Activated CD8-positive, alpha-beta T cell treated with anti-CD3 and anti-CD28 coated beads for 36 hours (primary cell): ENCODE measurements at places on chromosomes 12 and 14.

DNA sequence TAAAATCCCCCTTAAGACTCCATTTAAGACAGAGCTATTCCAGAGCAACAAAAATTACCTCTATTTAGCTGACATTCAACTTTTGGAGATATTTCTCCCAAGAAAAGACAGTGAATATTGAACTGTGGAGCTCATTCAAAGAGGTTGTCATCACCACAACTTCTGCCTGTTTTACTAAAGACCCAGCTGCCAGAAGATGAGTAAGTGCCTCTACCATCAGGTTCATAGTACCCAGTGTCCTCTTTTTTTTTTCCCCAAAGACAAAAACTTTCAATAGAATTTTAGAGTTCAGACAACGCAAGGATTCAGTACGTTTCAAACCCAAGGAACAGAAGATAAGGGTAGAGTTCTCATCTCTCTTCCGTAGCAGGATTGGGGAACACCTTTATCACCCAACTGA lies 461.3 kb downstream of the BCAT1 start:
- no peak for DNase-seq

DNA sequence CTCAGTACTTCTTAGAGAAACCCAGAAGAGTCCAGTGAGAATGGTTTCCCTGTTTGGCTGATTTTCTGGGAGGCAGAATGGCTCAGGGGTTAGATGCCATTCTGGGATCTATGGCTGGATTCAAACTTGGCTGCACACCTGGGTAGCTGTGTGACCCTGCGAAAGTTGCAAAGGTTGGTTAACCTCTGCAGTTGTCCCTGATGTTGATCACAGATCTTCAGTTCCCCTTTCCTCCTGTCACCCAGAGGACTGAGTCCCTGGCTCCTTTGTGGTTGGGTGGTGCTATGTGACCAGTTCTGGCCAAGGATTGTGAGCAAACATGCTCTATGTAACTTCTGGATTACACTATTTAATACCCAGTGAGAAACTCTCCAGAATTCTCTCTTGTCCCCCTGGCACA lies 418.0 kb downstream of the RGS6 start:
- no peak for DNase-seq

GRCh38 chr12:32647275-32647674 lies 31.8 kb upstream of the DNM1L start:
- no peak for DNase-seq

DNA sequence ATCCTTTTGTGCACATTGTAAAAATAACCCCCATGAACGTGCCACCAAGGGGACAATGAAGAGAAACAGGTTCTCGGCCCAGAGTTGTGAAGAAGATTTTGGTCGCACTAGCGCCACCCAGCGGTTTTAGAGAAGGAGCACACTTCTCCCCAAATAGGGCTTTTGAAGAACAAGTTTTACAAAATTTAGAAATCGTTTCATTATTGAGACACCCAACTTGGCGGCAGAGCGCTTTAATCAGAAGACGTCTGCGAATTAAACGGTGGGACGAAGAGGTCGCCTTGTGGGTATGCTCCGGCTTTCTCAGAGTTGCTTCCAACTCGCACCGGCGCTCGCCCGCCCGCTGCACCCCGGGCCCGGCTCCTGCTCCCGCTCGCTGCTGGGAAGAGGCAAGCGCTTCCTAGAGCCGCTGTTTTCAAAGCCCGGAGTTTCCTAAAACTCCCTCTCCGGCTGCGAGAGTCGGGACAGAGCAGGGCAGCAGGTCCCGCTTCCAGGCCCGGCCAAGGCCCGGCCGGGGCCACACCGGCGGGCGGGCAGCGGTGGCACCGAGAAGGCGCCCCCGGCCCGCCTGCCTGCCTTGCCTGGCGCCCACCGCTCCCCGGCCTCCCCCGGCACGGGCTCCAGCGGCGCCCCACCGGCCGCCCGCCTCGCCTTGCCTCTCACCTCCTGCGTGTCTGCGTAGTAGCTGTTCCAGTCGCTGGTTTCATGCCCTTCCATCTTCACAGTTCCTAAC lies 645 bp downstream of the FOXA1 start:
- DNase-seq: peak; percentile 61

- no peak for DNase-seq
Measured at GRCh38 chr12:29639893-29640495, 142.5 kb upstream of the OVCH1 start.

GRCh38 chr12:113348849-113349536 lies 9.4 kb upstream of the PLBD2 start:
- no peak for DNase-seq

- DNase-seq: no peak
Measured at GRCh38 chr12:49293056-49293956, 1.6 kb upstream of the PRPH start.

DNA sequence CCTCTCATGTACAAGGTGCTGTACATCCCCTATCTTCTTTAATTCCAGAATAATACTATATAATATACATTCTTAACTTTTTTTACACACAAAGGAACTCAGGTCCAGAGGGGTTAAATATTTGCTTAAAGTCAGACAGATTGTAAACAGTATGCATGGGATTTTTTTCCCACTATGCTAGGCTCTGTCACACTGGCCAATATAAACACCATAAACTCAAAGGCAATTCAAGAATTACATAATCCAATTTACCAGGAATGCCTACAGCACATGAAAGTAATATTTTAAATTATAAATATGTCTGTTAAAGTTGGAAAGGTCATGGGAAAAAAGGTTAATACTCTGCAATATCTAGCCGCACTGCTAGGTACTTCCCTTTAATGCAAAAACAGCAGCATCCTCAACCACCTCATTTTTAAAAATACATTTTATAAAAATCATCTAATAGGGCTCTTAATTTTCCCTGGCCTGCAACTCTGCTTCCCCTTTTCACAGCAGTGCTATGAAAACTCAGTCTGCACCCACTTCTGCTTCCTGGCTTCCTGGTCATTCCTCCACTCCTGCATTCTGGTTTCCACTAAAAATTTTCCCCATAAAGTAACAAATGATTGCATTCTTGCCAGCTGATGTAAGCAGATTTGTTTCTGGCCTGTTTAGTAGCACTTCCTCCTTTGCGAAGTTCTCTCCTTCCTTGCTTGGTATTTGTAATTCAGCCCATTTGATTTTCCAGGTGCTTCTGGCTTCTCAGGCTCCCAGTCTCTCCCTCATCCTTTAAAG lies 128.1 kb downstream of the ITPR2 start:
- DNase-seq: no peak

DNA sequence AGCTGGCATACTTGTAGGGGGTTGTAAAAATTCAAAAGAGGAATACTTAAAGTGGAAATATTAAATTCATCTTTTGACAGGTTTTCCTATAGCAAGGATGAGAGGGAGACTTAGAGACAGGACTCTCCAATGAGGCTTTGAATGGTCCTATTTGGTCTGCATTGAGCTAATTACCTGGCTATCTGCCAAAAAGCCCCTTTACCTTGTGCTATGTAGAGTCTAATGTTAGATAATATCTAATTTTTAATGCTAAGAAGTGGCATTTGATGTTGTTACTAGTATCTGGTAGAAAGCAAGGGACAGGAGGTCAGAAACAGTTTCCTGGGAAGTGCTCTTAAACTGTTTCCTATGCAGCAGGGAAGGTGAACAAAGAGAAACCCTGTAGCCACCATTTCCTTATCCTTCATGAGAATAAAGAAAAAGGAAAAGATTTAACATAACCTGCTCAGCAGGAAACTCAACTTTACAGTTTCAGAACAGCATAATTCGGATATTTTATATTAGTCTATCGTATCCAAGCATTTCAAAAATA lies 550.0 kb downstream of the SOX5 start:
- DNase-seq: no peak

DNA sequence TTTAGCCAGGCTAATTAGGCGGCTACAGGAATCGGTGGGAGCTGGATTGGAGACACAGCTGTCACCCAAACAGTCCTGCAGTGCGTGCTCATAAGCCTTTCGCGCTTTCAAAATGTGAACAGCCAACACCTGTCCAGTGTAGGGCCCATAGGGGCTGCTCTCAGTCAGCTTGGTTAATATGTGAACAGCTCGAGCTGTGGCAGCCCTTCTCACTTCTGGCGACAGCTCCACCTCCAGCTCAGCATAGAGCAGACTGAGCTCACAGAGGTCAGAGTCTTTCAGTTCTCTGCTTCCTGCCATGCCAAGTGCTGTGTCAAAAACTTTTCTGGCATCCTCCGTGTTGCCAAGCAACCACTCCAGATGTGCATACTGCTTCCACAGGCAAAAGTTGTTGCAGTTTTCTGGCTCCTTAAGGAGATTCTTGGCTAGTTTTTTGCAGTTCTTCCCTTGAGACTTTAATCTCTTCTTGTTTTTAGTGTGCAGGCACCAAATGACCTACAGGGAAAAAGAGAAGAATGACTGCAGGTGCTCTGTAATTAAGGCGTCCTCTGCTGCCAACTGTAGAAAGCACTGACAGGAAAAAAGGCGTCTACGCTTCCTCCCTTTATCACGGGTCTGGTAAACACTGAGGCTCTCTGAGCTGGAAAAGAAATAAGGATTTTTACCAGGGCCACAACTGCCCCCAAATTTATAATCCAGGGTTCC lies 32.5 kb downstream of the PSMC1 start:
- no peak for DNase-seq

GRCh38 chr12:107395817-107396216 lies 289.8 kb upstream of the PWP1 start:
- no peak for DNase-seq

DNA sequence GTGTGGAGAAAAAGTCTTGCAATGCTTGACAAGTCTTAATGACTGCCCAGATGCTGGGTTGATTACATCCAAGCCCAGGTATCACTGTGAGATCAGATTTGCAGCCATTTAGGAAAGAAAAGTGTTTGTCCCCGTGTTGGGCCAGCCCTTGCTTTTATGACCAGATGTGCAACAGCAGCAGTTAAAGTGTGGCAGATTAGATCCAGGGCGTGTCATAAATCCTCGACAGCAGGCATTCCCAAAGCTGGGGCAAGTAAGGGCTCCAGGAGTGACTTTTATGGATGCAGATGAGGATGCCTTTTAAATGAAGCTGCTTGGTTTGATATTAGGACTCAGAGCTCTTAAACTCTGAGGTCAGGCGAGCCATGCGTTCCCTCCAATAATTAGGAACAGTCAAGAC lies 1.7 kb downstream of the SMOC1 start:
- DNase-seq: no peak

- no peak for DNase-seq
Measured at GRCh38 chr14:63180011-63180410, 24.2 kb upstream of the RHOJ start.

- peak; percentile 59 for DNase-seq
Measured at GRCh38 chr12:57611108-57611826, at the start of gene ARHGEF25. Gene ARHGEF25, plus strand, starts transcription at chr12:57611435. Its CDS starts 460 bp downstream, at chr12:57611895.

DNA sequence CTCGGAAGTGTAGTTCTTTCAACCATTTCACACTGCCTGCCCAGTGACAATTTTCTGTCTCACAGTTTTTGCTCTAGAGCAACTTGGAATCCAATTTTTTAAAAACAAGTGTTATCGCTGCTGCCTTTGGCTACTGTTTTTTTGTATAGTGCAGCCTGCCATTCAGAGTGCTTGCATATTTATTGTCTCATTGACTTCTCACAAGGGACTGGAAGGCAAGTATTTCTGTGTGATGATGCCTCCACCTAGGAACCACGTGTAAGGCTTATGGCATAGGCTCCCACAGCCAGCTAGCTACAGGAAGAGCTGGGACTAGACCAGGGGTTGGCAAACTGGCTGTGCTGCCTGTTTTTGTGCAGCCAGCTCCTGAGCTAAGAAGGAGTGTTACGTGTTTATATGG lies 903 bp downstream of the PARPBP start:
- peak; percentile 11 for DNase-seq

DNA sequence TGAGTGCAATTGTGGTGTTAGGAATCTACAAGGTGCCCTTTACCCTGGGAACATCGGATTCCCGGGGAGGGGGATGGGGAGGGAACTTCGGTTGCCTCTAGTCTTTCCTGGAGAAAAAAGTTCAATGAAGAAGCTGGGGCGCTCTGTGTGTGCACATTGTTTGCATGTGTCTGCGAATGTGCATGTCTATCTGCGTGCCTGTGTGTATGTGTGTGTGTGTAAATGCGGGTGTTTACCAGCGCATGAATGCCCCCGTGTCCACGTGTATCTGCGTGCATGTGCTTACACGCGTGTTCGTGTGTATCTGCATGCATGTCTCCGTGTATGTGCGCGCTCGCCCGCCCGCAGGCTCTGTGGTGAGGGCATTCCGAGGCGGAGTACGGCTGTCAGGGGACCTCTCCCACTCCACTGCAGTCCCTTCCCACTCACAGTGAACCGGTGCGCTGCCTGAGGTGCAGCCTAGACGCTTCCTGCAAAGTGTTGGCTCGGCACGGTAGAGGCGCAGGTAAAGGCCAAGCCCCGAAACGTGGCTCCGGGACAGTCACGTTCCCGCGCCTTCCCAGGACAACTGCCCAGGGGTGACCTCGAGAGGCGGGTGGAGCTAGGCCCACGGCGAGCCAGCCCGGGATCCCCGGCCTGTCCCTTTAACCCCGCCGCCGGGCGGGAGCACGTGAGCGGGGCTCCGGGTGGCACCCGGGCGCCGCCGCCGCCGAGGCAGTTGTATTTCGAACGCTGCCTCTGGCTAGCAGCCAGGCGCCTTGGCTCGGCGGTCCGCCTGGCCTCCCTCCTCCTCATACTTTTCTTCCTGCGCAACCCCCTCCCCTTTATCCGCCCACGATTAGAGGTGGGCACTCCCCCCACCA lies 539 bp upstream of the HMGA2 start:
- DNase-seq: peak; percentile 5

DNA sequence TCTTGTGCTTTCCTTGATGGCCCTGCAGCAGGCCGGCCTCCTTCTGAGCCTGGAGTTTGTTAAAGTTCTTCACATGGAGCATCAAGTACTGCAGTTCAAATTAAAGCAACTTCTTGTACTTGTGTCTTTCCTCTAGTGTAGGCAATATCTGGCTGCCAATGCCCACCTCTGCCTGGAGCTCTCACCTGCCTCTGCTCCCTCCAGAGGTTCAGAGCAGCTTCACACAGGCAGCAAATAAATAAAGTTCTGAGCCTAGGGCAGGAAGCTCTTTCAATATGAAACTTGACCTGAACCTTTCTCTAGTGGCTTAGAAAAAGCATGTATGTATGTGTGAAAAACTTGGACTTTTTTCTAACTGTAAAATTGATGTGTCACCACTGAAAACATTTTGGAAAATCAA lies 65.9 kb downstream of the ITPR2 start:
- peak; percentile 24 for DNase-seq

- DNase-seq: no peak
Measured at GRCh38 chr12:19012965-19013364, 116.6 kb upstream of the PLEKHA5 start.

- DNase-seq: peak; percentile 93
Measured at GRCh38 chr14:105090493-105091053, 25.3 kb upstream of the GPR132 start.
